CD8-positive, alpha-beta T cell (primary cell): ENCODE measurements at places on chromosomes 16 and 17.

DNA sequence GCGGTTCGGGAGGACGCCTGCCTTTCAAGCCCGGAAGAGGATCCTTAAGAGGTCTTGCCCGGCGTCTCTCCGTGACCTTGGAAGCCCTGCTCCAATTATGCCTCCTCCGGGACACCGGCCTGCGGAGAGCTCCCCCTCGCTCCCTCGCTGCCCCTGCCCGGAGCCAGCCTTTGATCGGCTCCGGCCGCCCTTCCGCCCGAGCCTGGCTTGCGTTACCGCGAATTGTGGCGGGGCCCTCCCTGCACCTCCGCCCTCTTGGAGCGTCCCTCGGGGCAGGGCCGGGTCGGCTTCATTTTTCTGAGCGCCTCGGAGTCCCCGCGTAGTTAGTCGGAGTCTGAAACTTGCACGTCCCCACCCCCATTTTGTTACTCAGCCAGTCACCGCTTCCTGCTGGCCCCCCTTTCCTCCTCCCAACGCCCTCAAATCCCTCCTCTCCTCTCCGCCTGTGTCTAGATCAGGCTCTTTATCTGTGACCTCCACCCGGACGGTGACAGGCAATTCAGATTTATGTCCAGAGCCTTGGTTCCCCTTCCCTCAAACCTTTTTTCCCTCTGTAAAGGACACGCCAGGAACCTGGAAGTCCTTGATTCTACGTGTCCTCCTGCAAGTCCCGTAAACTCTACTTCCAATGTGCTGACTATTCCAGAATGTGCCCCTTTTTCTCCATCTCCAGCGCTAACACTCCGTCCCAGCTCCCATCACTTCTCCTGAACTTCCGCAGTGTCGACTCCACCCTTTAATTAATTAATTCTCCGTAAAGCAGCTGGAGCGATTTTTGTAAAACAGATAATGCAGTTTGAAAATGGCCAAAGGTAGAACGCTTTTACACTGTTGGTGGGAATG lies 569 bp upstream of the RABEP2 start:
- DNase-seq, result peak; percentile 66

DNA sequence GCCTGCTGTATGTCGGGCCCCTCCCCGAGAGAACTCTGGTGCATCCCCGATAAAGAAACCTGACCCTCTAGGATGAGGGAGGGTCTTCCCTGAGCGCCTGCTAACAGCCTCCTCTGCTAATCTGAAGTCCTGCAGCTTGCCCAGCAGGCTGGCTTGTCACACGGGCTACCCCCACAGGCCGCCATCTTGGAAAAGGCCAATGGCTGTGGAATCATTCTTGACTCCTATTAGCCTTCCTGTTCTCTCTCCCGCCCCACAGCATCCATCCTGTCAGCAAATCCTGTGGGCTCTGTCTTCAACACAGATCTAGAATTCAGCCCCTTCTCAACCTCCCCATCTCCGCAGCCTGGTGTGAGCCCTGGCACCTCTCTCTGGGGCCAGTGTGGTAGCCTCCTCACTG lies 12.0 kb downstream of the IL4R start:
- no peak for DNase-seq

DNA sequence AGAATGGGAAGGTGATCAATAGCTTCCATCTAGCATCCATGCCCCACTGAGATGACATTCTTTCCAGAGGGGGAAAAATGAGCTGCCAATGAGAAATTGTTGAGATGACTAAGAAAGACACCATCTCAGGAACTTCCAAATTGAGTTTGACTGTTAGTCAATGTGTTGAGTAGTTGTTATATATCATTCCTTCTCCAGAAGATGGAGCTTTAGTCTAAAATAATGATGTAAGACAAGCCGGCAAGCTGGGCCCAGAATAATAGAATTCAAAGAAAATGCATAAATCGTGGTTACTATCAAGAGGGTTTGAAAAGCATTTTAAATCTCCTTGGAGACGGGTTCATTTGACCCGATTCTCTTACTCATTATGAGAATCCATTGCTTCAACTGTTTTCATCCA lies 71.0 kb upstream of the ATF7IP2 start:
- no peak for DNase-seq

DNA sequence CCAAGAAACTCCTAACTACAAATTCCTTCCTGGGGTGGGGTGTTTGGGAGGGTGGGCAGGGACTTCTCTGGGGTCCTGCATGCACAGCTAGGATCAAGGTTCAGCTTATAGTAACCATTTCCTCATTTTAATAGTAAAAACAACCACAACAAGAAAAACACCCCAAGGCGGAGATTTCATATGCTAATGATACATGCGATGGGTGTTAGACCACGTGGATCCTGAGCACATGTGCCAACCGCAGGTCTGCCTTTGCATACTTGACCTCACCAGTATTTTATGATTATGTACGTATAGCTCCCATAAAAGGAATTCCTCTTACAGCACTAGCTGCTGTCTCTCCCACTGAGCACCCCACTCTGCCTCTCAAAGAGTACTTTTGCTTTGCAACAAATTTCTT lies 1.9 kb downstream of the KRTAP4-11 start:
- no peak for DNase-seq

GRCh38 chr17:78374631-78375274 lies 3.7 kb upstream of the PGS1 start:
- no peak for DNase-seq

DNA sequence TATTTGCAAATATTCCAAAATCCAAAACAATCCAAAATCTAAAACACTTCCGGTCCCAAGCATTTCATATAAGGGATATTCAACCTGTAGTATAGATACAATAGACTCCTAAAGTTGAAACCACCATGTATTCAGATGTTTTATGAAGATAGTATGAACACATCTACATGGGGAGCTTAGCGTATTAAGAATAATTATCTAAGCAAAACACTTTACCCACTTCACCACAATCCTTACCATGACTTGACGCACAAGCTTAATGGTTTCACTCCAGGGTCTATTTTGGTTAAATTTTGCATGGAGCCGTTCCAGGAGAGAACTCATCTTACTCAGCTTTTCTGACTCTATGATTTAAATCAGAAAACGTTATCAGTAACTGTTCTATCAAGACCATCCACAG lies 3.5 kb downstream of the MED1 start:
- no peak for DNase-seq
